Renal cortex interstitium (tissue), 15 donors: ENCODE measurements at places on chromosomes 13 and 19. TPM values are rescaled to one million over a fixed set of nuclear protein-coding genes. Genes with fewer than 3 reads are reported as not detected.

The VMAC gene
- 10.9 TPM for polyA plus RNA-seq

The C1QTNF9B gene
- polyA plus RNA-seq = 0.83 TPM

The LRRC63 gene
- polyA plus RNA-seq = 0.18 TPM

The ZFP28 gene
- 13.6 TPM for polyA plus RNA-seq

The GFY gene
- polyA plus RNA-seq = not detected

The SYMPK gene
- 76.5 TPM for polyA plus RNA-seq

The CGB1 gene
- not detected for polyA plus RNA-seq

The TUBA3C gene
- polyA plus RNA-seq = not detected

- DNase-seq = no peak
These were observed 88.9 kb downstream of the TSHZ3 start for GRCh38 chr19:31260171-31260933.

DNA sequence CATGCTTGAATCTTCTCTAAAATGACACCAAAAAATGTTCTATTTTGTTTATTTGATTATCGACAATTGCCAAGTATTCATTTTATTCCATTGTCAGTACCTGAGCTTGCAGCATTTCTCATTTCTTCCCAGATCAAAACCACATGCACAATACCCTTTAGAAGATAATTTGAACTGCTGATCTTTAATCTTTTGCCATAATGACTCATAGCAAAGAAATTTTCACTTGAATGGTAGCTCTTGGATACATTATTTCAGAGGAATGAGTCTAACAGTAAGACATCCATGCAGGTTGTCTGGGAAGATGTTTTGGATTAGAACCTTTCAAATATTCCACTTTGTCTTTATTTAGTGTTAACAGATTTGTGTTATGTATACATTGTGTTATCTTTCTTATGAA is 42.0 kb upstream of the RXFP2 start:
- DNase-seq = no peak

GRCh38 chr19:4066176-4066606 is 508 bp downstream of the ZBTB7A start:
- DNase-seq = no peak

GRCh38 chr13:103514619-103515018 is 448.4 kb upstream of the SLC10A2 start:
- no peak for DNase-seq

DNA sequence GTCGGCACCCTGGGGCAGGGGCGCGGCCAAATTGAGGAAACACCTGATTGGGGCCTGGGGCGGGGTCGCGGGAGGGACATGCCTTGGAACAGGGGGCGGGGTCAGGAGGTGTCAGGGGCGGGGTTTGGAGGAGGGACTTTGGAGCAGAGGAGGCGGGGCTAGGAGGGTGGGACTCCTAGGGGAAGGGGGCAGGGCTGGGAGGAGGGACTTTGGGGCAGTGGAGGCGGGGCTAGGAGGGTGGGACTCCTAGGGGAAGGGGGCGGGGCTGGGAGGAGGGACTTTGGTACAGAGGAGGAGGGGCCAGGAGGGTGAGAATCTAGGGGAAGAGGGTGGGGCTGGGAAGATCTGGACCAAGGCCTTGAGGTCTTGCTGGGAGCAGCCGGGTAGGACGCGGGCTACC is 21.9 kb downstream of the GRIN2D start:
- no peak for DNase-seq

- DNase-seq = no peak
These were observed 3.3 kb downstream of the KHSRP start for GRCh38 chr19:6421075-6422014.

DNA sequence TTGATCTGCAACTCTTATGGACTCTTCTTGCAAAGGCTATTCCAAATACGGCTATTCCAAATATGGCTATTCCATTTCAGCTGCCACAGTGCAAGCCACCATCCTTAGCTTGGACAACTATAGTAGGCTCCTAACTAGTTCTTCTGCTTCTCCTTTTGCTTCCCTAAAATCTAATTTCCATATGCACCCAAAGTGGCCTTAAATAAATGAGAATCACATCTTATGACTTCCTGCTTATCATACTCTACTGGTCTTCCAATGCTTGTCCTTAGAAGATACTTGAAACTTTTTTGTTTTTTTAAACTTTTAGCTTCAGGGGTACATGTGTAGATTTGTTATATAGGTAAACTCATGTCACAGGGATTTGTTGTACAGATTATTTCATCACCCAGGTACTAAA is 4.9 kb downstream of the UCHL3 start:
- DNase-seq = no peak

DNA sequence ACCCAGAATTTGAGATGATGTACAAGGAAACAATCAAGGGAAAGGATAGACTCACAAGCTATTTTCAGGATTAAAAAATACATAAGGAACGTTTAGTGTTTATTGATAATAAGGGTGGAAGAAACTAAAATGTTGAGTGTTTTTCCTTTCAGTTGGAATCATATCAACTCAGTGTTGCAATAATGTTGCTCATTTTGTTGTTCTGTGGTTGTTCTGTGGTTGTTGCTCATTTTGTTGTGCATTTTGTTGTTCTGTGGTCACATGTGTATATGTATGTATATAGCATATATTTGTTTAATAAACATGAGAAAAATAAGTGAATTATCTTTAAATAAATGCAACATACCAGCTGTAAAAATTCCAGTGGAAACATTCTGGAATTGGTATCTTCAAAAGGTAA is 262.4 kb upstream of the SPRY2 start:
- DNase-seq = no peak

DNA sequence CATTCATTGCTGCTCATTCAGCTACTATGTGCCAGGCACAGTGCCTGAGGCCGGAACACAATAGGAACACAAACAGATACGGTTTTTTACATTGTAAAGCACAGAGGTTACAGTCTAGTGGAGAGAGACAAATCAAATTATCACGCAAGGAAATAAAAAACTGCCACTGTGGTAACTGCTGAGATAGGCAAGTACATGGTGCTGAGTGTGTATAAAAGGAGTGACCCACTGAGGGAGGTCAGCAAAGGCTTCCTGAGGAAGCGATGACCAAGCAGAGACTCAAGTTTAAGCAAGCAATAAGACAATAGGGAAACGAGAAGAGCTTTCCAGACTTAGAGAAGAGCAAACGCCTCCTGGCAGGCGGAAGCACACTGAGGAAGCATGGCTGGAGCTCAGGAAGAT is 56.4 kb downstream of the NUFIP1 start:
- DNase-seq = no peak

- no peak for DNase-seq
These were observed 6.3 kb downstream of the THSD1 start for GRCh38 chr13:52399708-52400107.

DNA sequence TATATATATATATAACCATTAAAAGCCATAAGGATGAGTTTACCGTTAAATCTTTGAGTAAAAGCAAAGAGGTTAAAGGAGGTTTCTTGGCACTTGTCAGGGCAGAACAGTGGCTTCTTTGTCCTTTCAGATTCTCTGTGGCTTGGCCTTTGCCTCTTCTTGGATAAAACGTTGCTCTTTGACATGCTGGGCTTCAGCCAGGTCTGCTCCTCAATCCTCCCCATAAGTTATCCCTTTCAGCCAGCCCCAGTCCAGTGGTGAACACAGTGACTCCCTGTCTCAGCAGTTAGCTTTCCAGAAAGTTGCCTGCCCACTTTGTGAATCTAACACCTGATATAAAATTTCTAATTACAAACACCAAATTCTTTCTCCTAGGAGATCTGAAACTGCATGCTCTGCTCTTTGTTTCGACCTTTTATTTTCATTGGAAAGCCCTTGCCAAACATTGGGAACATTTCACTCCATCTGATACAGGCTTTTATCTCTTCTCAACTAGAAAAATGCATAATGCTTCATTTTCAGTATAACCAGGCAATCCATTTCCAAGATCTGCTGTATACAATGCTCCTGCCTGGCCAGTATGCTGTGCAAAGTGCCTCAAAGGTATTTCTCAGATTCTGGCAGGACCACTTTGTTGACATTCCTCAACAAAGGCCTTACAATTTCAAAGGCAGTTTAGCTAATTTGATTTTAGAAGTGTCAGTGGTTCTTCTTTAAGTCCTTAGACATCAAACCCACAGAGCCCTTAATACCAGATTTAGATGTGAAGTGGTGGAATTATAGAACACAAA is 16.2 kb upstream of the MED4 start:
- no peak for DNase-seq

GRCh38 chr19:49057636-49058234 is at the start of gene CGB7:
CGB7 (minus strand) TSS chr19:49057749; CDS start chr19:49055375, 2,374 bp downstream.
- DNase-seq = no peak

GRCh38 chr13:30572859-30573275 is 44.9 kb upstream of the USPL1 start:
- DNase-seq = peak; percentile 37

DNA sequence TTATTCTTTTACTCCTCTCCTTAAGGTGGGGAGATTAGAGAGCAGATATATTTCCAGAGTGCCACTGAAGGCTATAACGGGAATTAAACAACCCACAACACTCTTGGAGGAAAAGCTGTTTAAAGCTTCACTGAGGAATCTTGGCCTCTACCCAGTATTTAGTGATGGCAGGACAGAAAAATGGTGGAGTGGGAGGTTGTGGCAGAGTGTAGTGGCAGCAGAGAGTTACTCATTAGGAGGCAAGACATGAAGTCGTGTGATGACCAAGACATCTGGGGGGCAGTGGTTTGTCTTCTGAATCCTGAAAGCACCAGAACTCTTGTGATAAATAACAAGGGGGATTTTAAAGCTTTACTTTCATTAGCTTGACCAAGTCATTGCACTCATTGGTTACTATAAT is 563.5 kb upstream of the SLITRK5 start:
- DNase-seq = no peak

- no peak for DNase-seq
These were observed 107.5 kb downstream of the KLF12 start for GRCh38 chr13:74026753-74027152.

DNA sequence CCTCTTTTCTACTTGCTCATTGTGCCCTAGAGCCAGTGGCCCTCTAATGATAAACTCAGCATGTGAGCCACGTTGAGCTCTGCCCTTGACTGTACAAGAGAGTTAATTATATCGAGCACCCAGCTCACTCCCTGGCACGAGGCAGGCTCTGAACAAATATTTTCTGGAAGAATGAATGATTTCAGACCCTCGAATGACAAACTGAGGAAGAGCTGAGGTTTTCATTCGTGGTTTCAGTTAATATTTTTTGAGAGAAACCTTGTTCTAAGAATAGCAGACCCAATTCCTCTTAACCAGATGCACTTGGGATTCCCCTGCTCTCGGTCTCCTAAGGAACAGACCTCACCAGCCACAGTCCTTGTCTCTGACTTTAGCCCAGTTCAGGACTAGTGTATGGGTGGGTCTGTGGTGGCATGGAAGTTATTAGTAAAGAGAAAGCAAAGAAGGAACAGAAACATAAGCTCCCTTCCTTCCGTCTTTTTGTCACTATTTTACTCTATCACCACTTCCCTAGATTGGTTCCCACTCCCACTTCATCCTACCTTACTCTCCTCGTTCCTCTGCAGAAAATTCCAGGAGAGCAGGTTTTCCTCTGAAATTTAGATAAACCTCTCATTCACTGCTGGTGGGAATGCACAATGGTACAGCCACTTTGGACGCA is 22.1 kb upstream of the WDFY2 start:
- DNase-seq = no peak

- DNase-seq = no peak
These were observed 6.0 kb upstream of the AMER2 start for GRCh38 chr13:25178070-25178469.

- DNase-seq = no peak
These were observed 109.3 kb downstream of the KLF12 start for GRCh38 chr13:74024856-74025255.

- no peak for DNase-seq
These were observed 6.9 kb downstream of the PSG1 start for GRCh38 chr19:42872608-42873007.

DNA sequence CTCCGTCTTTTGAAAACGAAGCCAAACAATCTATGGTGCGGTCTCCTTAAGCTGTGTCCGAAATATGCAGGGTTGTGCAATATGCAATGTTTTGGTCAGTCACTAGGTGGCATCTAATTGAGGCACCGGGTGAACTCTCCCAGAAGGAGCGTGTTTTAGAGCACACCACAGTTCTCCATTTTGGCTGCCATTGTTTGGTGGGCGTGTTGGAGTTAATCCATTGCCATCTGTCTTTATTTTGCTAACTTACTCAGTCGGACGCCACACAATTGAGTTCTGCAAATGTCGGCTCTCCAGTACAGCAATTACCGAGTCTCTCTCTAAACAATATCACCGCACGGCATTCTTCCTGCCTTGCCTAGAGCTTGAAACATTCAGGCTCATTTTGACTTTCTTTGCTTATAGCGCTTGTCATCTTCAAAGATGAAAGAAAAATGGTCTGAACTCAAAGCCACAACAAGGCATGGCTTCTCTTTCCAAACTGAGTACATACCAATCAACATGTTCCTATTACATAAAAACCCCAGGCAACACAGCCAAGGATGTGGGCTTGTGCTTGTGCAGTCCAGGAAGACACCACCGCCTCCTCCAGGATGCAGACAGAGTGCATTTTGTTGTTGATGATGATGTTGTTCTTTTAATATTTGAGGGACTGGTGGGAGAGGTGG is 182.0 kb upstream of the SERP2 start:
- DNase-seq = peak; percentile 30

GRCh38 chr19:30167206-30167868 is 204.8 kb upstream of the ZNF536 start:
- DNase-seq = no peak

GRCh38 chr19:16588824-16589577 is 16.8 kb upstream of the SLC35E1 start:
- DNase-seq = no peak

DNA sequence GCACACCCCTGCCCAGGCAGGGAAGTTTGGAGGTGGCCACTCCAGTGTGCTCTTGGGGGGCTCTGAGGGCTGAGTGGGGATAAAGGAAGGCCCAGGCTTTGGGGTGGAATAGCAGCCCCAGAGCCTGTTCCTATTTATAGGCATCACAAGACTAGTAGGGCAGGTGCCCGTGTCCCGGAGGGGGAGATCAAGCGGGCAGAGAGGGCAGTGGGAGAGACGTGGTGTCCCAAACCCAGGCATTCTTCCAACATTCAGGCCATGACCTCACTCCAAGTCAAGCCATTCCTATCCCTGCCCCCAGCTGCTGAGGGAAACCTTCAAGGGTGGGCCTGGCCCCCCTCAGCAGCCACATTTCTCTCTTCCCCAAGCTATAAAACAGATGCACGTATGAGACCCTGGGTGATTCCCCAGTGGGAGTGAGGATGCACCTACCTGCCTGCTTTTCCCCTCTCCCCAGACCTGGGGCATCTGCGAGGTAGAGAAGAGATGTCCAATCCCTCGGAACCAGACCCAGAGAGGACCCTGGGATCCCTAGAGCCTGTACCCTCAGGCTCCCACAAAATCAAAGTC is 3.9 kb downstream of the WIZ start:
- DNase-seq = no peak
